Dermis lymphatic vessel endothelial cell (primary cell): ENCODE measurements at places on chromosomes 2 and 18. TPM values are rescaled to one million over a fixed set of nuclear protein-coding genes. Genes with fewer than 3 reads are reported as not detected.

LAMA1 gene
- 0.09 and 0.22 TPM in 2 replicates for total RNA-seq

PPP4R3B gene
- 39.3 and 52.3 TPM in 2 replicates for total RNA-seq

MC4R gene
- total RNA-seq, result not detected in 2 replicates

DNAJC27 gene
- 1.8 and 2.2 TPM in 2 replicates for total RNA-seq

PDCD1 gene
- total RNA-seq, result under 0.01 TPM in 1 of 2 replicates, not detected in the other

ZSCAN30 gene
- total RNA-seq, result 8.6 and 9.0 TPM in 2 replicates

CROCC2 gene
- total RNA-seq, result not detected in 2 replicates

DSC3 gene
- under 0.01 and 0.11 TPM in 2 replicates for total RNA-seq

PLCL1 gene
- total RNA-seq, result 0.11 and 0.69 TPM in 2 replicates

UGT1A4 gene
- total RNA-seq, result not detected in 2 replicates

TMEM18 gene
- 14.1 and 14.3 TPM in 2 replicates for total RNA-seq

FAM124B gene
- total RNA-seq, result 5.6 and 13.3 TPM in 2 replicates
